Left lung (tissue), 14 donors: ENCODE measurements at places on chromosomes 16 and 17.

GRCh38 chr16:11036868-11037410 is 92.6 kb downstream of the CLEC16A start:
- H3K4me1 ChIP-seq, result peaks cover 5% of the 10 kb centered on the region
- no peaks in the 10 kb centered on the region for H3K36me3 ChIP-seq
- no peak overlapping the region for H3K27ac ChIP-seq

DNA sequence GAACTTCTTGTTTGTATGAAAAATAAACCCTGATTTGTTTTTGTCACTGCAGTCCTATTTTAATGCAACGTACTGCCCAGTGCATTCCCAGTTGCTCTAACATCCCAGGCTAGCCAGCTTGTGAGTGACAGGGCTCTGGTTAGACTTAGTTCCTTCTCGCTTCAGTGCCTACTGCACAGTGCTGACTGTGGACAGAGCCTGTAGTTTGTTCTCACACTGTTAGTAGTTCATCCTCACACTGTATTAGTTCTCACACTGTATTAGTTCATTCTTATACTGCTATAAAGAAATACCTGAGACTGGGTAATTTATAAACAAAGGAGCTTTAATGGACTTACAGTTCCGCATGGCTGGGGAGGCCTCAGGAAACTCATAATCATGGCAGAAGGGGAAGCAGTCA is 116.6 kb upstream of the SALL1 start:
- no peak for DNase-seq
- no peaks in the 10 kb centered on the region for H3K27me3 ChIP-seq
- H3K4me3 ChIP-seq, result no peak overlapping the region
- H3K4me1 ChIP-seq, result no peaks in the 10 kb centered on the region
- no peaks in the 10 kb centered on the region for H3K36me3 ChIP-seq

DNA sequence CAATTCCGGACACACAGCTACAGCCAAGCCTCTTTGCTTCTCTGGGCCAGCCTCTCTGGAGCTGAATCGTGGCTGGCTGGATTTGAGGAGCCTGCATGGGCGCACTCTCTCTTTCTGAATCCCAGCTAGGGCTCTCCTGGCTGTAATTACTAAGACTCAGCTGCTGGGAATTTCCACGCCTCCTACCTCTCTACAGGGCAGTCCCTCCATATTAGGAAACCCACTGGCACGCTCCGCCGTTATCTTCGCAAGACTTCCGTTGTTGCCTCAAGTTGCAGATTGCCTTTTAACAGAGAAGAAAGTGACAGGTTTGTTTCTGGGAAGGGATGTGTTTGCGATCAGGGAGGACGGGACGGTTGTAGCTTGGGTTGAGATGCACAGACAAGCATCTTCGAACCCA is 188.4 kb upstream of the NLRP1 start:
- DNase-seq, result no peak
- H3K4me3 ChIP-seq, result no peak overlapping the region
- no peaks in the 10 kb centered on the region for H3K4me1 ChIP-seq
- no peaks in the 10 kb centered on the region for H3K36me3 ChIP-seq

GRCh38 chr17:48102798-48103715 is 1.8 kb upstream of the CBX1 start:
- H3K4me3 ChIP-seq, result no peak overlapping the region
- H3K36me3 ChIP-seq, result no peaks in the 10 kb centered on the region
- no peak for DNase-seq

- peaks cover 70% of the 10 kb centered on the region for H3K4me1 ChIP-seq
- H3K27ac ChIP-seq, result no peak overlapping the region
- DNase-seq, result no peak
- no peaks in the 10 kb centered on the region for H3K27me3 ChIP-seq
These were observed 7.7 kb downstream of the CCL3L1 start for GRCh38 chr17:36188891-36189306.

DNA sequence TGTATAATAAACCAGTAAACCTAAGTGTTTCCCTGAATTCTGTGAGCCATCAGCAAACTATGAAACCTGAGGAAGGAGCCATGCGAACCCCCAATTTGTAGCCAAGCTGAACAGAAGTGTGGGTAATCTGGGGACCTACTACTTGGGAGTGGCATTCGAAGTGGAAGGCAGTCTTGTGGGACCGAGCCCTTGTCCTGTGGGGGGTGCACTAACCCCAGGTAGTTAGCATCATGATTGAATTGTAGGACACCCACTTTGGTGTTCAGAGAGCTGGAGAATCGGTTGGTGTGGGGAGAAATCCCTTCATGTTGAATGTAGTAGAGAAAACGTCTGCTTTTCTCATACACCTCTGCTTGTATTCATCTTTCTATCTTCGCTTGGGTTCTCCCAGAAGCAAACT is 79.7 kb upstream of the CPHXL start:
- no peaks in the 10 kb centered on the region for H3K27me3 ChIP-seq
- DNase-seq, result no peak
- no peak overlapping the region for H3K27ac ChIP-seq

DNA sequence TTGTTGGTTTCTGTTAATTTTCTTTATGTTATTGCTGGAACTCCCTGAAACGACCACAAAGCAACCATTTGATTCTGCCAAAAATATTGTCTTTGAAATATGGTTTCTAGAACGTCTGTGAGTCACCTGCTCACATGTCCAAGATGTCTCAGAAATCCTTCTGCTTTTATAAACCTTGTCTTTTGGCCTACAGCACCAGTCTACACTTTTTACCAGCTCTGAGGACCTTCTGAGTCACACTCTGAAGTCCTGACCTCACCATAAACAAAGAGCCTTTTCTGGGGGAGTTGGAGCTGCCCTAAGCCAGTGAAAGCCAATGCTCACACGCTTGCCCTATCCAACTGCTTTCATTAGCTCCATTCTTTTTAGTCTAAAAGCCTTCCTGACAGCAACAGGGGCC is 55.5 kb downstream of the GRIN2A start:
- H3K27ac ChIP-seq, result no peak overlapping the region
- no peaks in the 10 kb centered on the region for H3K36me3 ChIP-seq
- H3K27me3 ChIP-seq, result no peaks in the 10 kb centered on the region
- no peak overlapping the region for H3K4me3 ChIP-seq
- no peaks in the 10 kb centered on the region for H3K4me1 ChIP-seq
- no peak for DNase-seq

GRCh38 chr17:34414339-34414738 is 51.3 kb upstream of the CCL1 start:
- no peak overlapping the region for H3K27ac ChIP-seq
- peaks cover 5% of the 10 kb centered on the region for H3K27me3 ChIP-seq
- DNase-seq, result no peak

DNA sequence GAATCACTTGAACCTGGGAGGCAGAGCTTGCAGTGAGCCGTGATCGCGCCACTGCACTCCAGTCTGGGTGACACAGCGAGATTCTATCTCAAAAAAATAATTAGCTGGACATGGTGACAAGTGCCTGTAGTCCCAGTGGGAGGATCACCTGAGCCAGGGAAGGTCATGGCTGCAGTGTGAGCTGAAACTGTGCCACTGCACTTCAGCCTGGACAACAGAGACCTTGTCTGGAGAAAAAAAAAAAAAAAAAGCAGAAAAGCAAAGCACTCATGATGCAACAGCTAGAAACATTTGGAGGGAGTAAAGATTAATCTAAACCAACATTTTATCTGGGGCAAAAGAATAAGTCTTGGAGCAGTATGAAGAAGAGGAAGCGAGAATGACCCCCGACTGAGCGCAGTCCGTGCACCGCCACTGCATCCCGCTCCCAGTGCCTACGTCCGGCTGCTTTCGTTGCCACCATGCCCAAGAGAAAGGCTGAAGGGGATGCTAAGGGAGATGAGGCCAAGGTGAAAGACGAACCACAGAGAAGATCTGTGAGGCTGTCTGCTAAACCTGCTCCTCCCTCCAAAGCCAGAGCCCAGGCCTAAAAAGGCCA is 8.2 kb downstream of the PRPSAP1 start:
- H3K4me3 ChIP-seq, result no peak overlapping the region
- H3K27ac ChIP-seq, result no peak overlapping the region
- no peaks in the 10 kb centered on the region for H3K27me3 ChIP-seq
- H3K36me3 ChIP-seq, result peaks cover 70% of the 10 kb centered on the region
- H3K4me1 ChIP-seq, result no peaks in the 10 kb centered on the region

- no peak for DNase-seq
- H3K27ac ChIP-seq, result no peak overlapping the region
- no peak overlapping the region for H3K4me3 ChIP-seq
- H3K36me3 ChIP-seq, result no peaks in the 10 kb centered on the region
- peaks cover 6% of the 10 kb centered on the region for H3K4me1 ChIP-seq
These were observed 16.4 kb downstream of the TNS4 start for GRCh38 chr17:40484973-40485530.

- H3K27ac ChIP-seq, result no peak overlapping the region
- H3K27me3 ChIP-seq, result peaks cover 15% of the 10 kb centered on the region
- H3K36me3 ChIP-seq, result no peaks in the 10 kb centered on the region
- H3K4me1 ChIP-seq, result no peaks in the 10 kb centered on the region
These were observed 10.5 kb downstream of the NXN start for GRCh38 chr17:968812-969730.

DNA sequence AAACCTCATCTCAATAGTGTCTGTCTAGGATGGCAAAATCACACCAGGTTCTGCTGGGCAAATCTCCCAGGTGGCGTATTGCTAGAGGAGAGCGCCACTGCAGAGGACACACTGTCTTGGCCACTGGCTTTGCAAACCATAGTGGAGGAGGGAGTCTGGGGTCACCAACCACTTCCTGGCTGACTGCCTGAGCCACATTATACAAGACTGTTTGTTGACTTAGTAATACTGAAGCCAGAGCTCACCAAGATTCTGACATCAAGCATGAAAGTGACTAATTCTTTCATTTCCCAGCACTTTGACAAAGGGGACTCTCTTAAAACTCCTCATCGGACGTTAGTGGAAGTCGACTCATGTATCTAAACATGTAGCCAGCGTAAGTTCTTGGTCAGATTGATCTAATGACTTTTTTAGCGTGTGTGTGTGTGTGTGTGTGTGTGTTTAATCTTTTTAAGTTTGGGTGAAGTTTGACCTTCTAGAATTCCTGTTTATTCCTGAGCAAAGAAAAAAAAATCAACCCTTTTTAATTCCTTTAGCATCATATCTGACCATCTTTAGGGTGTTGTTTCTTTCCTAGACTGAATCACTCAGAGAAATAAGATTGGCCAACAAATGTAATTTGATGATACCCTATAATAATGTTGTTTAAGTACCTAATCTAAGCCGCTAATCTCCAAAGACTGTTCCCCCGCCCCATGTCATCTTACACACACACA is 13.7 kb downstream of the PITPNC1 start:
- H3K27me3 ChIP-seq, result no peaks in the 10 kb centered on the region
- no peaks in the 10 kb centered on the region for H3K36me3 ChIP-seq
- H3K4me1 ChIP-seq, result no peaks in the 10 kb centered on the region
- no peak overlapping the region for H3K4me3 ChIP-seq

DNA sequence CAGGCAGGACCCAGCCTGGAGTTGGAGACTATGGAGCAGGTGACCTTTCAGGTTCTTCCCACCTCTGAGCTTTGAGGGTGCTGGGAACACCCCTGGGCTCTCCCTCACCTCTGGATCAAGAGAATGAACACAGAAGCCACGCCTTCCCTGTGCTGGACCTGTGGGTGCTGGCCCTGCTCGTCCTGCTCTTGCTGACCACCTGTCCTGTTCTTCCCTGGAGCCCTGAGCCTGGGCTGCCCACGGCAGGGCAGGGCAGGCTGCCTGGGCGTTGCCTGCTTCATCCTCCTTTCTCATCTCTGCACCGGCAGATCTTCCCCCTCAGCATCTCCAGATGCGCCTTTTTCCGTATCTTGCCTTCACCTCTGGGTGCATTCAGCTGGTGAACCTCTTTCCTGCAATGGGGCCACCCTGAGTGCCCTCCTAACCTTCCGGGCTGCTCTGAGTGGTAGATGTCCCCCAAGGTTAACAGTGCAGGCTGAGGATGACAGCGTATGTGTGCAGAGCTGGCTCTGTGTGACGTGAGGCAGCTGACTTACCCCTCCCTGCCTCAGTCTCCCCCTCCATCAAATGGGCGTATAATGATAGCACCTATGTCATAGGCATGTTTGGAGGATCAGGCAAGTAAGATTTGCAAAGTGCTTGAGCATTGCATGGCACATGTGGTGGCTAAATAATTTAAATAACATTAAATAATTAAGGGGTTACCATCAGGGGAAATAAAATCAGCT is 225.8 kb upstream of the CIBAR2 start:
- no peak for DNase-seq
- no peak overlapping the region for H3K27ac ChIP-seq
- no peaks in the 10 kb centered on the region for H3K36me3 ChIP-seq
- H3K27me3 ChIP-seq, result peaks cover 21% of the 10 kb centered on the region
- H3K4me1 ChIP-seq, result peaks cover 16% of the 10 kb centered on the region

- no peaks in the 10 kb centered on the region for H3K36me3 ChIP-seq
- no peaks in the 10 kb centered on the region for H3K4me1 ChIP-seq
These were observed 83.7 kb upstream of the GNG13 start for GRCh38 chr16:884232-884631.

GRCh38 chr16:57084257-57084770 is 8.1 kb upstream of the CPNE2 start:
- H3K36me3 ChIP-seq, result peaks cover 42% of the 10 kb centered on the region
- no peaks in the 10 kb centered on the region for H3K27me3 ChIP-seq
- DNase-seq, result peak; percentile 54
- H3K27ac ChIP-seq, result peak overlapping the region; percentile 81
- no peak overlapping the region for H3K4me3 ChIP-seq
- H3K4me1 ChIP-seq, result peaks cover 20% of the 10 kb centered on the region

DNA sequence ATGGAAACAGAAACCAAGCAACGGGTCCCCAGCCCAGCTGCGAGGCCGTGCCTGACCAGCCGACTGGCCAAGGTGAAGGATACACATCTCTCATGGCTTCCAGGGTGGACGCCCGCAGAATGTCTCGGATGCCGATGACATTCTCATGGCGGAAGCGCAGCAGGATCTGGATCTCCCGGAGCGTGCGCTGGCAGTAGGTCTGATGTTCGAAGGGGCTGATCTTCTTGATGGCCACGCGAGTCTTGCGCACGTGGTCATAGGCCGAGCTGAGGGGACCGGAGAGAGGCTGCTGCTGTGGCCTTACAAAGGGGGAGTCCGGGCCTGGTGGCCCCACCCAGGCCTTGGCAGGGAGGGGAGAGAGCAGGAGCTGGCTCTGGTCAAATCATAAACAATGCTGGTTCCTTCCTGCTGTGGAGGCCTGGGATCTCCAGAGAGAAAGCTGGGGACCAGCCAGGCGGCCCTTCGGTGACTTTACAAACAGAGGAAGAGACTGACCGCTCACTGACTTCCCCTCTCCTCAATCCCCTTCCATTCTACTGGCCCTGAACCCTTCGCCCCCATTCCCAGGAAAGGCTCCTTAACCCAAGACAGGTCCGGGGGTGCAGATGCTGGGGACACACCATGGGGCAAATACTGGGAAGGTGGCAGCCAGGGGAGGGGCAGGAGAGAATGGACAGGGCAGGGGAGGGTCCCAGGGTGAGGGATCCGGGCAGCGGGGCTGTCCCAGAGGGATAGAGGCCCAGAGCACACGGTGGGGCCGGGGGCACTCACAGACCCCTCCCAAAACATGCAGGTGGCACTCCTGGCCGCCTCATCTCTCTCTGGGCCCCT is 1.1 kb downstream of the MAPK3 start:
- peak overlapping the region; percentile 87 for H3K27ac ChIP-seq
- no peaks in the 10 kb centered on the region for H3K27me3 ChIP-seq
- peak overlapping the region; percentile 93 for H3K4me3 ChIP-seq
- DNase-seq, result peak; percentile 80

DNA sequence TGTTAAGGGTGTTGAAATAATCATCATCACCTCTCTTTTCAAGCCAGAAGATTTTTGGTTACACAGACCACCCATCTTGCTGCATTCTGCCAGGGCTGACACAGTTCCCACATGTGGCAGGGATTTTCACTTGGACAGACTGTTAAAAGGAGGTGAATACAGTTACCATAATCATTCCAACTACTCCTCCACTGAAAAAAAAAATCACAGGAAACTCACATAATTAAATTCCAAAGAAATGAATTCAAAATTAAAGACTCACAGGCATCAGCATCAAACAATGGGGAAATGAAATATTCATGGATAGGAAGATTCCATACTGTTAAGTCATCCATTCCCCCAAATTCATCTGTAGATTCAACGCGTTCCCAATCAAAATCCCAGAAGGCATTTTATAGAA is 209.4 kb downstream of the MRTFB start:
- H3K27me3 ChIP-seq, result no peaks in the 10 kb centered on the region
- no peaks in the 10 kb centered on the region for H3K36me3 ChIP-seq
- no peak for DNase-seq
- no peak overlapping the region for H3K27ac ChIP-seq
